ENCODE measurements at places on chromosomes 12 and 14.

DNA sequence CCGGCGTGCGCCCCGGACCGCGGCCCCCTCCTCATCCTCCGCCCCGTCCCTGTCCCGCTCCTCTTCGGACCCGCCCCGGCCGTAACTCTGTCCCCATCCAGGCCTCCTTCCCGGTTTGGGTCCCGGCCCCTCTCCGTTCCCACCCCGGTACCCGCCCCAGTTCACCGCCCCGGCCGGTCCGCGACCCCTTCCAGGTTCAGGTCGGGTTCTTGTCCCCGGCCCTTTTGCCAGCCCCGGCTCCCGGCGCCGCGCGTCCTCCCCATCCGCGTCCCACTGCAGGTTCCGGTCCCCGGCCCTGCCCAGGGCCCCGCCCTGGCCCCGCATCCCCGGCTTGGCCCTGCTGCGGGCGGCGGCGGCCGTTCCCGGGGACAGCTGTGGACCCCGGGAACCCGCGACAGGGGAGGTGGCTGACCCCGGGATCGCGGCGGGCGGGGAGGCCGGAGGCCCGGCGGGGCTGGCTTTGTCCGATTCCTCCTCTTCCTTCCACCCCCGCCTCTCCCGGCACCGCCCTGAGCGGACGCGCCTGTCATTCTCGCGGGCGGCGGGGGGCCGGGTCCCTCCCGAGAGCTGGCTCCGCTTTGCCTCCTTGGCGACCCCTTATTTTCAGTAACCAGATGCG is 601 bp downstream of the KLC1 start:
- DNase-seq, result peak; percentile 39

DNA sequence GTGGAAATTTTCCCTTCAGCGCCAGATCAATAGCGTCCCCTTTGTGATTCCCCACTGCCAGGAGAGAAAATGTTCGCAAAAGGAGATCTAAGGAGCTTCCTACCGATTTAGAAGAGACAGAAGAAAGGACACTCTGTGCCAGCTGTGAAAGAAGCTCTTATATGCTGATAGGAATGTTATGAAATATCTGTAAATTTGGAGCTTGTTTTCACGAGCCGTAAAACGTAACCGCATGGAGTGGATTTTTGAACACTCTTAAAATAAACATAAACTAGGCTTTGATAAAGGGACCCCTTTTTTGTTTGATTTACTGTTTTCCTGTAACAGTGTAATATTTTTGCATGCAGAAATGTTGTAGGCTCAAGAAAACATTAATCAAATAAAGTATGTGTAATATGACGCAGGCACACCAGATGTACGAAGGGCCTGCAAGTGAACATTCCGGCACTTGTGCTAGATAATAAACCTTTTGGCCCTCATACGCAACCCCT is 346.8 kb downstream of the ETNK1 start:
- no peak for DNase-seq

DNA sequence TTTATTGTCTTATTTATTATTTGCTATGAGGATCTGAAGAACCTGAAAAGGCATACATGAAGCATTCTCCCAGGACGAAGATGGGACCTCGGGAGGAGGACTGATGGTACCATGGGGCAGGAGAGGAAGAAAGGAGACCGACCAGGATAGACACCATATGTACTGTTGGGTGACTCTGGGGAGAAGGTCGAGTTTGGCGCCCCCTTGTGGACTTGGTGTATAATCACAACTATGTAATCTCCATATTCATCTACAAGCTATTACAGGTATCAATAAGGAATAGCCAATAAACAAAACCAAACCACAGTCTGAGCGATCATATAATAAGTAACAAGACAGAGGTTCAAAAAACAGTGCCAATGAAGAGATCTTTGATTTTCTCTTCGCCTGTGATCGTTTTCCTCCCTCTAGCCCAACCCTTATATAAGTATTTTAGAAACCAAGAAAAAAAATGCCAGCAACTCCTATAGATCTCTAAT is 139.1 kb downstream of the SPTSSA start:
- DNase-seq, result peak; percentile 56

DNA sequence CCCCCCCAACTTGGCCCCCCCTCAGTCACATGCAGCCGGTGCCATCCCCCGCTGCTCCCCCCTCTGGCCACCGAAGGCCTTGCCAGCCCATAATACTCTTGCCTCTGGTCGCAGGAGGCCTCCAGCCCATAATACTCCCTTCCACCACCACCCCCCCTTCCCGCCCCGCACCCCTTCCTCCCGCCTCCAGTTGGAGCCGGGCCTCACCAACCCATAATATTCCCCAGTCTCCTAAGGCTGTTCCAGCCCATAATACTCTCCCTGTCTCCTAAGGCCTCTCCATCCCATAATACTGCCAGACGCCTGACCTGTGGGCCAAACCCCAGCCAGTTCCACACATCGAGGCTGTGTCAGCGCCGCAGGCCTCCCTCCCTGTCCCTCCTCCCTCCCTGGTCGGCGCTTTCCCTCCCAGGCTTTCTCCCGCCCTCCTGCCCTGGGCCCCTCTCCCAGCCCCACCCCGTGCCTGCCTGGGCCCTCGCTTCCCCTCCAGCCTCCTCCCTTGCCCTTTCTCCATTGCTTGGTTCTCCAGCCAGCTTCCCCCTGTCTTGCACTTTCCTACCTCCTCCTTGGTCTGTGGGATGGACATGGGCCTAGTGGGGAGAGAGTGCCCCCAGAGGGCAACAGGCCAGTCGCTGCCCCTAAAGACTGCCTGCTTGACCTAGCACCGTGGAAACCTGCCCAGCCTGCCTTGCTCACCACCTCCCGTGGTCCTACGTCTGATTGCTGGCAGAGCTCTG is 6.8 kb upstream of the CHD4 start:
- DNase-seq, result no peak

DNA sequence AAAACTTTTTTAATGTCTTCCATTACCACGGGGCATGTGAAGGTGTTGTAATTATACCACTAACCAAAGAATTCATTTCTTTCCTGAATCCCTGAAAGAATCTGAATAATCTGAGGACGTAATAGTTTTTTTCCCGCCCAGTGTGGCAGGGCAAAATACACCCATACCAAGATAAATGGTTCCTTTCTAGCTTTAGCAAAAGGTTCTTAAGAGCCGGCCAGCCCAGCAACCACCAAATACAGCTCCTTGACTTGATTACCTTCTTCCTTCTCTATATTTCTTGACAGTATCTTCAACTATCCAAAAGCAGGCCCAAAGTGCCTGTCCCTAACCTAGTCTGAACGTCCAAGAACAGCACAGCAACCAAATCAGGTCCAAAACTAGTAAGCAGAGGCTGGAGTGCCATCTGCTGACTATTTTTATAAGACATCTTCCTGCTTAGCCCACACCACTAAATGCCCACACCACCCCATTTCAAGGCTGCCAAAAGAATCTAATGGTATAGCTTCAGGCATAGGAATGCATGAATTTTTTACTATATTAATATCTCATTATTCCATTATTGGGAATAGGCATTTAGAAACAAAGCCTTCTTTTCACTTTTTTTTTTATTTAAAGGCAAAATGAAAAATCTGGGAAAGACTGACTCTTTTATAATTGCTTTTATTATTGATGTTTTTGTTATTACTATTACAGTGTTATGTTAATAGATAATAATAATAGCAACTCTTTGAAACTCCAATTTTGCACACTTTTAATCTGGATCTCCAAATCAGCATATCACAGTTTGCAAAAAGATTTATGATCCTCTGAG is 524.4 kb downstream of the MED13L start:
- DNase-seq, result no peak

GRCh38 chr12:47783821-47784819 is 11.1 kb downstream of the SLC48A1 start:
- no peak for DNase-seq

- no peak for DNase-seq
These were observed 58.7 kb upstream of the STK38L start for GRCh38 chr12:27185234-27186021.

DNA sequence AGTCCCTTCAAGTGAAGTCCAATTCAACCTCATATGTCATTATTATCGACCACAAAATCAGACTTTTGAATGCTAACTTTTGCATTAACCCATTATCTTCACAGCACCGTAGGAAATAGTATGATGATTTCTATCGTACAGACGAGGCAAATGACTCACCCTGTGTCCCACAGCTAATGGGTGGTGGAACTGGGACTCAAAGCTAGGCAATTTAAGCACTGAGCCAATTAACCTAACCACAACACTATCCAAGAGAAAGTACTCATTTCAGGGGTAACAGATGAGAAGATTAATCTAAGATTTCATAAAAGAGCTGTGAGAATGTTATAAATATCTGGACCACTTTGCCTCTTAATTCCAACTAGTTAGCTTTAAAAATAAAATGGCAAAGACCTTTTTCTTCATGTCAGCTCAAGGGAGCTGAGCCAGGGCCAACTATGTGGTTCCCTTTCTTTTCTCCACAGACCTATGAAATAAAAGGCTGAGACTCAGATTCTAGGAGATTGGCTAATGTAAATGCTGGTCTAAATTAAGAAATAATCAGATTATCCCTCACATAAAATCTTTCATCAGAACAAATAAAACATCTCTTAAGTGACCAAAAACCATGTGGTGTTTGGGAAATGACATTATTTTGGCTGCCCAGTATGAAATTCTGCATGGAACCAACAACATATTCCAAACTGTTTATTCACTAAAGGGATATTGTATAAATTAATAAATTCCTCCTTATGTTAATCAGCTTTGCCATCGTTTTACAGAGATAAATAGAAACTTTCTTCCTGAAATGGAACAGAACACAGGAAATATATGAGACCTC is 4.9 kb downstream of the PTGER2 start:
- DNase-seq, result no peak

DNA sequence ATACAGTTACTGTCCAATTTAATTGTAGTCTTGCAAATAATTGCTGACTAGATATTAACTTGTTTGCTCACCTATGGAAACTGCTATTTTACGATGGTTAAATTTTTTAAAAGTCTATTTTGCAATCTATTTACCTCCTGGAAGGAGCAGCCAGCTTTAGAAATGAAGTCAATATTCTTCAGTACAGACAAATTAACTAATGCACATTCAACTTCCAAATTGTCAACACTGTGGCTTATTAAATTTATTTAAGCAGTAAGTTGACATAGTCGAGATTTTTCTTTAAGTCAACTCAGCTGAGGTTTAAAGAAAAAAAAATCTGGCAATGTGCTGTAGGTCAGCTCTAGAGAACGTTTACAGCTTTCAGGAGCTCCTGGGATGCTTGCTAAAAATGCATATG is 221.2 kb downstream of the SSPN start:
- no peak for DNase-seq

DNA sequence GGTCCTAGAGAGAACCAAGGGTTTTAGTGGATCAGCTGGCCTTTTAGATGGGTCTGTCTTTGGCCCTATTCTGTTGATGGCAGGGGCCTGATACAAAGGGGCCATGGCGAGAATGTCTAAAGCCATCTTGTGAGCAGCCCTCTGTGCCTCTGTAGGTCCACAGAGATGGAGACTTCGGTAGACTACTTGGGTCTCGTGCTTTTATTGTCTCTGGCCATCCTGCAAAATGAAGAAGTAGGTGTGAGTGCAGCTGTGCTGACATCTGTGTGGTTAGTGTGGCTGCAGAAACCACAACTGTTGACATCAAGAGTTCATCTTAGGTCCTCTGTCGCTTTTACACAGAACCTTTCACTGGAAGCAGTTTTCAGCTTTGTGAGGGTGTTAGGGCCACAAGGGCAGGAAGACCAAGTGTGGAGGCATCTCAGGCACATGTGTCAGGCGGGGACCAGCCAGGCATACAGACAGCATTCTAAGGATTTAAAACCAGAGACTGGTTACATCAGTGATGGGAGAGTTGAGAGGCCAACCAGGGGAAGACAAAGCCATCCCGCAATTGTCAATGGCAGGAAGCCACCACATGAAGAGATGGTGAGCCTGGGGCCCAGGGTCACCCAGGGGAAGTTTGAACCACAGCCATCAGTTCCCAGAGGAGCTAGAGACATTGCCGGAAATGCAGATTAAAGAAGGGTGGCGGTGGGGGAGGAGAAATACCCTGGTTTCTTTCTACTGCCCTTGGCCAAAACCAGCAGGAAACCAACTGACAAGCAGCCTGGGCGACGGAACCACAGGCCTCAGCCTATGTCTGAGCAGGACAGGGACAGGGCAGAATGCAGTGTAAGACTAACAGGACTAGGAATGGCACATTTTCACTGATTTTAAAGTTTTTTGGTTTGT is 13.0 kb upstream of the TPCN1 start:
- DNase-seq, result no peak

- no peak for DNase-seq
These were observed 4.2 kb upstream of the C1QL4 start for GRCh38 chr12:49340971-49341776.

- DNase-seq, result no peak
These were observed 964.2 kb downstream of the NRXN3 start for GRCh38 chr14:79134361-79134760.

GRCh38 chr14:93954900-93955849 is 21.2 kb downstream of the ASB2 start:
- no peak for DNase-seq

DNA sequence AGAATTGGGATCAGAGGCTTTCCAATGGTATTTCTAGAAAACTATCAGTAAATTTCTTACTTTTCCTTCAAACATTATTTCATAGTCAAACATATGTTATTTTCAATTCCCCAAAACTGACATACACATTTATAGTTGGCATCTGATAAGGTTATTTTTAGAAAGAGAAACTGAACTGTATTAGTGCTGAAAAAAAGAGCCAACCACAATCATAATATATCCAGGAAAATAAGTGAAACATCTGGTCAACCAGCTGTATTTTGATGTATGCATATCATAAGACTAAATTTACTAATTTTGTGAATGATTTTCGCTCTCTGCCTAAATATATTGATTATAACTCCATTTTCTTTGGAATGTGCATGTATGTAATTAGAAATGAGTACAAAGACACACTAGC is 554.2 kb downstream of the FLRT2 start:
- no peak for DNase-seq

DNA sequence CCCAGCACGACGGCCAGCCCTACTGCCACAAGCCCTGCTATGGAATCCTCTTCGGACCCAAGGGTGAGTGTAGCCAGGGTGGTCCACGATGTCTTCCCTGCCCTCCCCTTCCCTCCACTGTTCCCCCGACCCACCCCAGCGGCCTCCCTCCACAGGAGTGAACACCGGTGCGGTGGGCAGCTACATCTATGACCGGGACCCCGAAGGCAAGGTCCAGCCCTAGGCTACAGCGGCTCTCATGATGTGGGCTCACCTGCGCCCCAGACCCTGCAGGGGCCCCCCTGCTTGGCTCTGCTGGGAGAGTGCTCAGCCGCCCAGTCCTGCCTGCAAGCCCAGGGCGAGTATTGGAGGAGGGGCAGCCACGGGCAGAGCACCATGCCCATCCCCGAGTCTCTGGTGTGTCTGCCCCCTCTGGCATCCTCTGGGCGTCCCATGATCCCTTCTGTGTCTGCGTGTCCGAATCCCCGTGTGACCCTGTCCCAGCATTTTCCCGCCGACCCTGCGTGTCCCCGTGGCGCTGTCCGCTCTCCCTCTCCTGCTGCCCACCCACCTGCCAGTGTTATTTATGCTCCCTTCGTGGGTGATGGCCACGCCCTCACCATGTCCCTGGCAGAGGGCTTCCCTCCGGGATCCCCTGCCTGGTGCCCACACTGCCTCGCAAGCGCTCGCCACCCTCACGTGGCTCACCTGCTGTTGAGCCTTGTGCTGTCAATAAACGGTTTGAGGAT is 5.0 kb downstream of the CRIP2 start:
- DNase-seq, result no peak
